ENCODE measurements at places on chromosomes 12 and 14.

GRCh38 chr12:1808036-1808797 lies 12.1 kb upstream of the LRTM2 start:
- no peak for DNase-seq

DNA sequence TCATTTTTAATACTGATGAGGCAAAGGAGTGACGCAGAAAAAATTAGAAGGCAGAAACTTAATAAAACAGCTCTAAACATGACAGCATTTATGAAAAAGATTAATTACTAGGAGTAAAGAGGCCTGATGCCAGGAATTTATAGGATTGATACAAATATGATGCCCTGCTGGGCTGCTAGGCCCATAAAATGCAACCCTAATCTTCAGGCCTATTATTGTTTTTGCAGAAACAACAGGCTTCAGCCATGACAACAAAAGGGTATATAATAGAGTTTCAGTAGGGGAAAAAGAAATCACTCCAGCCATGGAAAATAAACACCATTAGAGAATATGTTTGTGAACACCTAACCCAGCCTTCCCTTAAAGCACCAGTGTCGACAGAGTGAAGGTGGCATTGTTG lies 50.6 kb downstream of the OTX2 start:
- no peak for DNase-seq

DNA sequence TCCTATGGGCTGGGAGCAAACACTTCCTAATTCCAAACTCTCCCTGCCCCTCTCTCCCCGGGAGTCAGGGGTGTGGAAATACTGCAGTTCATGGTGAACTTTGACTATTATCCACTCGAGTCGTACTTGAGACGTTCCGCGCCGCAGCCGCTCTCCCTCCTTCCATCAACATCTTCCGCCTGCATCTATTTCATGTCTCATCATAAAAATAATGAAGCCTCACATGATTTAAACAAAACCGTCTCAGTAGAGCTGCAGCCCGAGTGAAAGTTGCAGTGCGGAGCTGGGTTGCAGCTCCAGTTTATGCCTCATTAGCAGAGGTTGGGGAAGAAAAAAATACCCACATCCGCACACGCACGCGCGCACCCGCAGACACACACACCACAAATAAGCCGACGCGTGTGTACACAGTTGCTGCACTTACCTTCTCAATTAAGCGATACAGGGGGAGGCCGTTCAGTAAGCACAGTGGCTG lies 283 bp downstream of the LMO3 start:
- no peak for DNase-seq

DNA sequence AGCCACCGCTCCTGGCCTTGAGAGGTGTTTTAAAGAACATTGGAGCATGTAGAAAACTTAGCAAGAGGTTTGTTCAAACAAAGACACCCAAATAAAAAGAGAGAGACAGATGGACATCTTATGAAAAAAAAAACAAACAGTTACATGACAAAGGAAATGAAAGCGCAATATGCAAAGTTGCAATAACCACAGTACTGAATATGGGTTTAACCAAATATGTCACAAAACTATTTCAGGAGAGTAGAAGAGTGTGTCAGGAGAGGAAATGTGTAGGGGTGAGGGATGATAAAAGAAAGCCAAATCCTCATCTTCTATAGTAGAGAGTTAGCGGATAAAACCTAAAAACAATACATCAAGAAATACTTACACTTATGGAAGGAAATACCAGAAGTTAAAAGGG lies 98.4 kb downstream of the GTF2A1 start:
- DNase-seq: no peak

DNA sequence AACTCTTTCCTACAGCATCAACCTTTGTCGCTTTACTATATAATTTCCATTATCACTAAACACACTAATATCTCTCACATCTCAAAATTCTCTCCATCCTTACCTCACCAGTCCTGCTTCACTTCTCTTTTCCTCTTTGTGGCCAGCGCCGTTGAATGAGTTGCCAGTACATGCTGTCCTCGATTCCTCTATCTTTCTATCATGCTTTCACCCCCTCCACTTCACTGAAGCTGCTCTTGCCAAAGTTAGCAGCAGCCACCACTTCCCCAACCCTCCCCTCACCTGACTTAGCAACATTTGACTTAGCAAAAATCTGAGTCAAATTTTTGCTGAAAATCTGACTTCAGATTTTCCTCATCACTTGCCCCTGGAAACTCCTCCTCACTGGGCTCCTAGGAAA lies 210.4 kb downstream of the ANO6 start:
- DNase-seq: no peak

DNA sequence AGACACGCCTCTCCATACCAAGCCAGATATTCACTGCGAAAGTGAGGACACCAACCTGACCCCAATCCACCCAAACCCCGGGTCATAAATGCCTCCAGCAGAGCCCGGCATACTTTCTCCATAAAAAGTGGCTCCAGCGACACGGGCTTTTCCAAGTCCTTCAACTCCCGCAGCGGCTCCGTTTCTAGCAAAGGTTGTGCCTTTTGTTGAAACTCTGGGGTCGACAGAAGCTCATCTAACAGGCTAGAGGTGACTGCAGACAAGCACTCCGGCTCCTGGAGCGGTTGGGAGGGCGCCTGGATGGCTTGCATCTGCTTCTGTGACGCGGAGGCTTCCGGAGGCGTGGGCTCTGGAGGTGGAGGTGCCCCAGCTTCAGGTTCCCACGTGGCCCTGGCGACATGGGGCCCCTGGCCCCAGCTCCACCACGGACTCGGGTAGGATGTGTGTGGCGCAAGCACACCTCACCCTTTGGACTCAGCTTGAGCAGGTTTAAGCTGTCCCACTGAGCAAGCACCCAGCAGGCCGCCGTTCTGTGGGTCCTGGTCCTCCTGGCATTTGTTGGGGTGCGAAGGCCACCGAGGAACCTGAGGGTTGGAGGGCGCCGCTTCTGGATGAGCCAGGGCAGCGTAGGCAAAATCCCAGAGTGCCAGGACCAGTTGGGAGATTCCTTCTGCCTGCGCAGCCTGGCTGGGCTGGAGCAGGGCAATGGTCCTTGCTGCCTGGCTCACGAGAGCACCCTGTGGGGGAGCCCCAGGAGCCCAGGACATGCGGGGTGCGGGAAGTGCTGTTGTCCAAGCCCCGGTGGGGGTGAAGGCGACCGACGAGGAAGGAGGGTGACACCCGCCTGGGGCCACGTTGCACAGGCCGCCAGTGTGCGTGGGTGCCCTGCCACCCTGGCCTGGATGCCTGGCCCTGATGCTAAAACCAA lies 186.3 kb downstream of the ALG10 start:
- no peak for DNase-seq

DNA sequence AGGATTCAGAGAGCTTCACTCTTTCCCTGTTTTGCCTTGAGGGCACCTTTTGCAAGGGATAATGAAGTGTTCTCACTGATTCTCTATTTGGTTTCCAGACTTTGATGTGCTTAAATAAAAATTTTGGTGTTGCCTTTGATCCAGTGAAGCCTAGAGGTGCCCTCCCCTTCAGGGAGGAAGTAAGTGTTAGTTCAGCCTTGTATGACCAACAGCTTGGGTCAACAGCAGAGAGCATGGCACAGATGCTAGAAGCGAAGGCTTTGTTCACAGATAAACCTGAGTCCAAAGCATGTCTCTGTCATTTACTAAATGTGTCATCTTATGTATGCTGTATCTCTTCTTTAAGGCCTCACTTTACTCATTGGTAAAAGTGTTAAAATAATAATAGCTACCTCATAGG lies 52.8 kb upstream of the STXBP6 start:
- DNase-seq: no peak

DNA sequence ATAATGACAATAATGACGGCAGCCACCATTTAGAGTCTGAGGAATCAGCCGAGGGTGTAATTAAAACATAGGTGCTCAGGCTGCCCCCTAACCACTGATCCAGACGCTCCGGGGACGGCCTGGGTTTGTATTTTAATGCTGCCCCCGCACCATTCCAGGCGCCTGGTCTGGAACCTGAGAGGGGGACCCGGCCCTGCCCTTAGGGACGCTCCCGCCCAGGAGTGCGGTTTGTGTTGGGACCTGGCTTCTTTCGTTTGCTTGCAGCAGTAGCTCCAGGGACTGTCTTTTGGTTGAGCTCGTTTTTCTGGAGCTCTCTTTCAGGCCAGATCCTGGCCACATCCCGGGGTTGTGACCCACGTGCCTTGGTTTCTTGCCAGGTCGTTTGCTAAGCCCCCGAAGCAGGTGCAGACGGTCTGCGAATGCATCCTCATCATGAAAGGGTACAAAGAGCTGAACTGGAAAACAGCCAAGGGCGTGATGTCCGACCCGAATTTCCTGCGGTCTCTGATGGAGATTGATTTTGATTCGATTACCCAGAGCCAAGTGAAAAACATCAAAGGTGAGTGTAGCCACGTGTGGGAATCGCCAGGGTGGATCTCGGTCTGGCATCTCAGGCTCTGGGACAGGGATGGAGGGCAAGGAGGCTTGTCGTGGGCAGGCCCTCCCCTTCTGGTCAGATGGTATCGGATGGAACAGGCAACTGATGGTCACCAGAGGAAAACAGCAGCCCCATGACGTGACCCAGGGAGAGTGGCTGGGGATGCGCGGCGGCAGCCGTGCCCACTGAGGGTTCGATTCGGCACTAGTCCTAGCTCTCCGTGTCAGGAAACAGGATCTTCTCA lies 63.5 kb downstream of the CCDC92 start:
- DNase-seq: no peak
